ENCODE measurements at places on chromosomes 4 and X.
A peak's percentile ranks its signal among the peaks of the same experiment; 100 is the strongest.

DNA sequence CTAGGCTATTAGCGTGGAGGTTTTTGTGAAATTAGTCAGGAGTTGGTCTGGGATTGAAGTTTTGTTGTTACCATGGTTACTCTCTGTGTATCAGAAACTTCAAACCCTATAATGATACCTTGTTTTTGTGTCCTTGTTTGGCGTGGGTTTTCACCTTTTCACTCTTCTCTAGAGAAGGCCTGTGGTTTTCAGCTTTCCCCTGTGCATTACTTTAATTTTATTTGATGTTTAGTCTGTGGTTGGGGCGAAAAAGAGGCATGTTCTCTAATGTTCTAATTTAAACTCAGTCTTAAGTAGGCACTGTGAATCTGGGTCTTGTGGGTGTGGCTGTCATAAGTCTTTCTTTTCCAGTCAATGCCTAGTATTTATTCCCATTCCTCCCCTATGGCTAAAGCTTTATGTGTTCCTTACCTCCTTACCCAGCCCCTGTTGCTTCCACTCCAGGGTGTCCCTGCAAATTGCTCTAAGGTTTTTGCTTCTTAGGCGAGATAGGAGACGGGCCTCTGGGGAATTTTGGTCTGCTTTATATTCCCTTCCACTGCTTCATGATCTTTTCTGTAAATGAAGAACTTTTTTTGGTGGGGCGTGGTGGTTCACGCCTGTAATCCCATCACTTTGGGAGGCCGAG, 326.3 kb upstream of the ZCCHC13 start:
- no peak for DNase-seq

- DNase-seq = no peak
Measured at GRCh38 chrX:37331546-37331945, 17.6 kb upstream of the PRRG1 start.

DNA sequence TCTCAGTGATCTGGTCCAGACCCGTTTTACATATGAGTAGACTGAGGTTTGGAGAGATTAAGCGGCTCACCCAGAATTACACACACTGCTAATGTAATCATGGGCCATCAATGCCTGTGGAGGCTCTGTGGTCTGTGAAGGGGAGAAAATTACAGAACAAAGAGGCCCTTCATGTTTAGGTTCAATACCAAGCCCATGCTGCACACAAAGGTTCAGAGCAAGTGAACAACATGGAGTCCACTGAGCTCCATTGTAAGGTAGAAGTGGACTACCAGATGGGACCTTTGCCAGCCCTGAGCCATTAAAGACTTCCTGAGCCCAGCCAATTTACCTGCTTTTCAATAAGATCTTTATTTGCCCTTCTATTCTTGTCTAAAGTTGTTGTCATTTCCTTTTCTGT, 109.8 kb downstream of the LUZP4 start:
- peak; percentile 70 for DNase-seq

DNA sequence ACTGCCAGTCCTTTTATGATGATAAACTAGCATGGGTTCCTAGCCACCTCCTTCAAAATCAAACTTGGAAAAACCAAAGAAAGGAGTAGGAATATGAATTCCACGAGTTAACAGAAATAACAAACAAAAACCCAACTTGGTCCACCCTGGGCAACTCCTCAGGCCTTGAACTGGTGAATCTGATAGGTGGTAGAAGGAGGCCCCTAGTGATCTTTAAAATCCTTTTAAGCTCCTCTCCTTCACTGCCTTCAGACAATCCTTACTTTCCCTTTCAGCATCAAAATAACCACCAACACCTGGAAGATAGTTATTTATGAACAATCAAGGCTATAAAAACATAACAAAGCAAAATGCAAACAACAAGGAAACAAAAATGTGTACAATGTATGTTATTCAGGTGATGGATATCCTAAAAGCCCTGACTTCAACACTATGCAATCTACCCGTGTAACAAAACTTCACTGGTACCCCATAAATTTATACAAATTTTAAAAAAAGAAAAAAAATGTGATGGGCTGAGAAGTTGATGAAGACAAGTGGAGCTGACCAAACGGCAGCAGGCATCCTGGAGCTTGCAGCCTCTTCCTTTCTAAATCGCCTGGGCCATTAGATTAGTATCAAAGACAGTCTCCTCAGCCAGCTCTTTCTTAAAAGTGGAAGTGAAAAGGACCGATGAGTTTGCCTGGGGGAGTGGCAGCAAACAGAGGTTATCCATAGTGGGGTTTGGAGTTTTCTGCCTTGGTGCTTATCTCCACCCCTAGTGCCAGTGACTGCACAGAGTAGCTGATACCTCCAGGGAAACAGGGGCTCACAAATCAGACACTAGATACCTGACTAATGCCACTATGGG, 179.6 kb downstream of the TMA16 start:
- no peak for DNase-seq

- peak; percentile 61 for DNase-seq
Measured at GRCh38 chrX:53440621-53441517, 6.7 kb upstream of the HSD17B10 start.

DNA sequence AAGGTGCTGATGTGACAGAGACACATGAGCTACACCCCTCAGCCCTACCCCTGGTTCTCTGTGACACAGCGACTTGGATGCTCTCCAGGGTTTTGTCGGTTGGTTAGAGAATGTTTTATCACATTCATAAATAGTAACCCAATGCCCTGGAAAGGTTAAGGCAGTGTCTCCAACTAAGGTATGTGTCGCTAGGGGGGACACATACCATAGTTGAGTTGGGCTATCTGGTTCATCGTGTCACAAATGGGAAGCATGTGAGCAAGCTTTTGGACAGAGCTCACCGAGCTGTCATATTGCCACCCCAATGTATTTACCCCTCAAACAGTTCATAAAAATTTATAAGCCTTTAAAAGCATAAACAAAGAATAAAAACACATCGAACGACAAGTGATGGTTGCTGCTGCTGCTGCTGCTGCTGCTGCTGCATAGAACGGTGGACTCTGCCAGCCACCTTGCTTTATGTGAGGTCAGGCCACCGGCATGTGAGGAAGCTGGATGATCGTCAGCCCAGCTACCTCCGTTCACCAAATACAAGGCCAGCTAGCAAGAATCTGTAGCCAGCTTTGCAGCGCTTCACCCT, 55.9 kb downstream of the STOX2 start:
- DNase-seq = peak; percentile 67

DNA sequence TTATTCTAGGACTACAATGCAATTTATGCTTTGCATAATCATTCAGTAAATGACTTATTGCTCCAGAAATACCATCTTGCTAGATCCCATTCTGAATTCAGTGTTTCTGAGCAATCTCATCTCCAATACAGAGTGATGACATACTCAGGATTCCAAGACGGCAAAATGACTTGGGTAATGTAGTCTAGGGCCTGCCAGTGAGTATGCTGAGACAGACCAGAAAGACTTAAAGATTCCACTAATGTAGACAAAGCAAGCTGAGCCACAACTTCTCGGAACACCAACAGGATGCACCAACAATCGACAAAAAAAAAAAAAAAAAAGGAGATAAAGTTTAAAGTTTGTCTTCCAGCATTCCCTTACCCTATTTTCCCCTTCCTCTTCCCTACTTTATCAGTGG, 919 bp upstream of the SEC24B start:
- DNase-seq = peak; percentile 70

- no peak for DNase-seq
Measured at GRCh38 chr4:145301386-145302080, 121.1 kb upstream of the OTUD4 start.

DNA sequence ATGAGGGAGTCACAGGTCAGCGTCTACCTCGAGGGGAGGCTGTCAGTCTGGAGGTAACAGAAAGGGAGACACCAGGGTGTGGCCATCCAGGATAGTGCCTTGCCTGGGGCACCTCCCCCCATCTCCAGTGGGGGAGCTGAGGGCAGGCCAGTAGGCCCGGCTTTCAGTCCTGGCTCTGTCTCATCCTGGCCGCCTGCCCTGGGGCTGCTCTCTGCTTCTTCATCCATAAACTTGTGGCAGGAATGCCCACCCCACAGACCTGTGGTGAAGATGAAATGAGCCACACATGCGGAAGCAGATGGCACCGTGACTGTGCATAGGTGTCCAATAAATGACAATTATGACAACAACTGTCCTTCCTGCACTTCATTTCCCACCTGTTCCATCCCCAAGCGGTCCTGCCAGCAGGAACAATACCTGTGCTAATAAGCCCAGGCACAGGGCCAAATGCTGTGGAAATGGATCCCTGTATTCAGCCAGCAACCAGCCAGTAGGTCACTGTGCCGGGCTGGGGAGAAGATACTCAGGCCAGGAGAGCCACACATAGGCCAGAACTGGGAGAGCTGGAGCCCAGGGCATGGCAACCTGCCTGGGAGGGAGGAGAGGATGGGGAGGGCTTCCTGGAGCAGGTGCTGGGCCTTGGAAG, 30.2 kb downstream of the TRO start:
- DNase-seq = no peak

DNA sequence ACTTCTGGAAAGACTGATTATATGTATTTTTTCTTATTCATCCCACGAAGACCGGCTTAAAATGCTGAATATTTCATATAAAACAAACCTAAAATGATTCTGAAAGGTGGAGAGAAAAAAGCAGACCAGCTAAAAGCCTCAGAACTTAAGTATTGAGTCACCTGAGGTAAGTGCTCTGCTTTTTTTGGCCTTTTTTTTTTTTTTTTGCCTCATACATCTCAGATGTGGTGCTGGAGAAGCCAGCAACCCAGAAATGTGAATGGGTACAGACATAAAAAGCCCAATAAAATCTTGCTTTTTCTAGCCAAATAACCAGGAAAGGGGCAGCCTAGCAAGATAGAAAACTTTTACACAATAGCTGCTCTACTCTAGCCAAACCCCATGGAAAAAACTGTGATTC, 57.0 kb downstream of the RLIM start:
- DNase-seq = no peak

GRCh38 chr4:71356924-71357663, 18.3 kb downstream of the SLC4A4 start:
- DNase-seq = no peak

GRCh38 chr4:24067367-24068193, 177.7 kb upstream of the PPARGC1A start:
- DNase-seq = peak; percentile 91

DNA sequence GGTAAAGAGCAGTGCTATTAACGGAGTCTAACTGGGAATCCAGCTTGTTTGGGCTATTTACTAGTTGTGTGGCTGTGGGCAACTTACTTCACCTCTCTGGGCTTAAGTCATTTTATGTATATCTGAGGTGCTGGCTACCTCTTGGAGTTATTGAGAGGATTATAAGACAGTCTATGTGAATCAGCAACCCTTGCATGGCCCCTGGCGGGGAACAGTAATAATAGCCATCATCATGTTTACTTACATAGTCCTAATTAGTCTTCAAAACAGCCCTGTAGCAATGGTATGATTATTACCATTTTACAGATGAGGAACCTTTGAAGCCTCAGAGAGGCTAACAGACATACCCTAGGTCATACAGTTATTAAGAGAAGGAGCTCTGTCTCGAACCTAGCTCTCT, 1.5 kb downstream of the HPRT1 start:
- no peak for DNase-seq

- DNase-seq = no peak
Measured at GRCh38 chr4:17773135-17773698, 8.2 kb downstream of the FAM184B start.

GRCh38 chr4:115678425-115678941, 565.1 kb upstream of the NDST4 start:
- DNase-seq = no peak

GRCh38 chr4:151143162-151143561, 43.7 kb downstream of the RPS3A start:
- no peak for DNase-seq

DNA sequence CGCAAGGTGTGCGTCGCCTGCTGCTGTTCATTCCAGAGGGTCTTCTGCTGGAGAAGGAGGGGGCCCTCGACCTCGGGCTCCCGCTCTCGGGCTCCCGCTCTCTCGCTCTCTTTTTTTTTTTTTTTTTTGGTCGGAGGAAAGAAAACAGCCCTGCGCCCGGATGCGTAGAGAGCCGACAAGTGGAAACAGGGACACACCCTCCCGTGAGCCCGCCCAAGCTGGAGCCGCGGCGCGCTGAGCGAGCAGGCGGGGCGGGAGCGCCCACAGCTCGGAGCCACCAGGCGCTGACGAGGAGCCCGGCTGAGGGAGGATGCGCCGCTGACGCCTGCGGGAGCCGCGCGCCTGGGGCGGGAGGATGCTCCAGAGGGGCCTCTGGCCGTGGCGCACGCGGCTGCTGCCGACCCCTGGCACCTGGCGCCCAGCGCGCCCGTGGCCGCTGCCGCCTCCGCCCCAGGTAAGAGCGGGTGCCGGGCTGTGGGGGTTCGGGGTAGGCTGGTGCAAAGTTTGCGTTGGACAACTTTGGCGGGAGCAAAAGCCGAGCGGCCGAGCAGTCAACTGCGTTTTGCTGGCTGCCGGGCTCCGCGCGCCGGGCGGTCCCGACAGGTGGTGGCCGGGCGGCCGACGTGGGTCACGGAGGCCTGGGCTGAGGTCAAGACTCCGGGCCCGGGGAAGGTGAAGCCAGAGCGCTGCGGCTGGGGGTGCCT, at the start of gene MCUB:
Gene MCUB (plus strand): TSS at position 264 of the 704 bp plus-strand sequence. CDS start 92 bp downstream, at position 356.
- DNase-seq = peak; percentile 96

GRCh38 chr4:164606478-164606877, 147.5 kb upstream of the SMIM31 start:
- DNase-seq = no peak

DNA sequence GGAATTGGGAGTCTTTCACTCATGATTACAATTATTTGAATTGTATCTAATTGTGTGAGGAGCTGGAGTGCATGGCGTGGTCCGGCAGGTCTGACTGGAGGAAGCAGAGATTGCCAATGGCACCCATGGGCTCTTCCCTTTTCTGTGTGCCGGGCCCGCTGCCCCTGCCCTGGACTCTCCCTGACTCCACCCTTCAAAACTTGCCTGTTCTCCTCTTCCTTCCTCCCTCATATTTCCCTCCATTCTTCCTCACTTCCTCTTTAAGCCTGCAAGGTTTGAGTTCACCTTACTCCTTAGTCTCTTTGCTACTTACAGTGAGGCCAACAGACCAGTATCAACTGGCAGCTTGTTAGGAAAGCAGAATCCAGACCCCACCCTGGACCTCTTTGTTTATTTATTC, 6.5 kb upstream of the STBD1 start:
- no peak for DNase-seq

DNA sequence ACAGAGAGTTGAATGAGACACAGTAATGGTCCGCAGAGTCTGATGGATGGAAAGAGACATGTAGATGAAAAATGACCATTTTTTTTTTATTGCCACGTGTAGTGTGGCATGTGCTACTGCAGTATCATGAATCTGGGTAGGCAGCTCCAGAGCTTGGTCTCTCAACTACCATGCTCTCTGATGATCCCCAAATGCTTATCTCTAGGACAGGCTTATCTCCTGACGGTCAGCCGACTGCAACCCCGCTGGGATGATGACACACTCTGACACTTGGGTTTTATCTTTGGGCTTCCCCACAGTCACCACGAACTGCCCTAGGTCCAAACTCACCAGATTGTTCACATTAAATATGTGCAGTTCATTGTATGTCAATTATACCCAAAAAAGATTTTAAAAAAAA, 239.7 kb downstream of the QDPR start:
- no peak for DNase-seq
